ENCODE measurements at places on chromosomes 11 and 22.

- DNase-seq: no peak
Observed at GRCh38 chr22:38566726-38567504, 3.1 kb downstream of the DMC1 start.

- peak; percentile 43 for DNase-seq
Observed at GRCh38 chr11:65557280-65558001, 718 bp downstream of the LTBP3 start.

- no peak for DNase-seq
Observed at GRCh38 chr11:122619757-122620156, 35.8 kb upstream of the UBASH3B start.

GRCh38 chr11:72209101-72209500, 7.5 kb upstream of the FOLR2 start:
- no peak for DNase-seq

- DNase-seq: peak; percentile 18
Observed at GRCh38 chr22:42930810-42931420, 73.8 kb upstream of the ARFGAP3 start.

- DNase-seq: no peak
Observed at GRCh38 chr11:3123761-3124733, 41.1 kb downstream of the OSBPL5 start.

GRCh38 chr22:22422629-22423112, 85.9 kb downstream of the ZNF280B start:
- peak; percentile 69 for DNase-seq

Data from CD4-positive, alpha-beta T cell treated with Interleukin-17A for 4 hours (primary cell).